ENCODE measurements at places on chromosomes 6 and 20. TPM values are rescaled to one million over a fixed set of nuclear protein-coding genes. Genes with fewer than 3 reads are reported as not detected.

Gene CRISP3
- not detected for total RNA-seq

Gene EPPIN
- total RNA-seq = not detected

Gene B3GAT2
- 0.06 TPM for total RNA-seq

Gene HTR1B
- not detected for total RNA-seq

GRCh38 chr6:118724211-118724610, 72.8 kb upstream of the CEP85L start:
- DNase-seq = no peak

DNA sequence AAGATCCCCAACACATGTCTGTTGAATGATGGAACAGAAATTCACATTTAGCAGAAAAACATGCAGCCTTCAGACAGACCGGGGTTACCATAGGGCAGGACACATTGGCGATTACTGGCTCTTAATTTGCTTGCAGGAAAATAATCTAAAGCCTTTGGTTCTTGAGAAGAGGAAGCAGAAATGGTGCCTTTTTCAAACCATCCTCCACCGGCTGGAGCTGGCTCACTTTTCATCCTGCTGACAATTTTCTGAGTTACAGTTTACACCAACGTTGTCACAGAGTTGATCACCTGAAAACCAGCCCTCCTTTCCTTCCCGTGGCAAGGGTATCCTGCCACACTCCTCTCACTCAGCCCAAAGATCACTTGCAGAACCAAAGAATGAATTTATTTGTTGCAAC, 32.6 kb downstream of the SF3B5 start:
- DNase-seq = no peak

GRCh38 chr6:33018904-33019303, 9.5 kb upstream of the HLA-DOA start:
- DNase-seq = no peak

GRCh38 chr6:114051031-114051430, 80.1 kb upstream of the HDAC2 start:
- no peak for DNase-seq

GRCh38 chr6:130997061-130997753, 65.8 kb downstream of the EPB41L2 start:
- no peak for DNase-seq

- DNase-seq = no peak
These were observed 61.5 kb downstream of the RREB1 start for GRCh38 chr6:7169296-7169721.

GRCh38 chr6:125273965-125274364, 27.8 kb downstream of the HDDC2 start:
- DNase-seq = no peak

- DNase-seq = no peak
These were observed 289.5 kb downstream of the BTBD9 start for GRCh38 chr6:38350220-38350619.

DNA sequence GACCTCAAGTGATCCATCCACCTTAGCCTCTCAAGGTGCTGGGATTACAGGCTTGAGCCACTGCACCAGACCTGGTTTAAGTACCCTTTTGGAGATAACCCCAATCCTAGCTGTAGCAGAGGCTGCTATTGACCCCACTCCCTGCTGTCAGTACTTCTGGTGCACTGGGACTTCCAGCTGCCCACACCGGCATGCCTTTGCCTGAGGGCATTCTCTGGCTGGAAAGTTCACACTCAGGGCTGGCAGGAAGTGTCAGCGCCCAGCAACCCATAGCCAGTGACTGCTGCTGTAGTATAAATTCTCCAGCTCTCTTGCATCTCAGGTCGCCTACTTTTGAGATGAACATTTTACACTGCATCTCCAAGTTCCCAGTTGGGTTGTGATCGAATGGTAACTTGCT, 75.3 kb downstream of the UTRN start:
- no peak for DNase-seq

- DNase-seq = peak; percentile 32
These were observed 9.9 kb upstream of the NCOA5 start for GRCh38 chr20:46099491-46100287.

DNA sequence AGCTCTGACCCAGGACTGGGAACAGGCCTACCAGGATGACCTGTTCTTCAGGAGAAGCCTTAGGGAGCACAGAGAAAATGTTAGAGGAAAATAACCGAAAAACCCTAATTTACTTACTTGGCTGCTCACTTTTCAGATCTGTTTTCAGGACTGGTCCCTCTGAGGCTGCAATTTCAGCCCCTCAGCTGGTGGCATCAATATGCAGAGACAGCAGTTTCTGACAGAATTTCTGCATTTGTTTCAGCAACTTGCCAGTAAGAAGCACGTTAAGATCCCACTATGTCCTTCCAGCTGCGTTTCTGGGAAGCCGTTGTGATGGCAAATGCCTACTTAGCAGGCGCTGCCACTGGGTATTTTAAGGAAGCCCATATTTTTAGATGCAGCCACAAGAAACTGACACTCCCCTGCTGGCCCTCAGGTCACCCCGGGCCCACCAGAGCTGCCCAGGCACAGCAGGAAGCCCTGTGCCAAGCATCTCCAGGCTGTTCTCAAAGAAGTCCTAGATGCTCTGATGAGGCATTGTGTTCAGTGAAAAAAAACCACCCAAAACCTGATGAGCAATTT, 7.5 kb downstream of the YTHDF1 start:
- DNase-seq = no peak

DNA sequence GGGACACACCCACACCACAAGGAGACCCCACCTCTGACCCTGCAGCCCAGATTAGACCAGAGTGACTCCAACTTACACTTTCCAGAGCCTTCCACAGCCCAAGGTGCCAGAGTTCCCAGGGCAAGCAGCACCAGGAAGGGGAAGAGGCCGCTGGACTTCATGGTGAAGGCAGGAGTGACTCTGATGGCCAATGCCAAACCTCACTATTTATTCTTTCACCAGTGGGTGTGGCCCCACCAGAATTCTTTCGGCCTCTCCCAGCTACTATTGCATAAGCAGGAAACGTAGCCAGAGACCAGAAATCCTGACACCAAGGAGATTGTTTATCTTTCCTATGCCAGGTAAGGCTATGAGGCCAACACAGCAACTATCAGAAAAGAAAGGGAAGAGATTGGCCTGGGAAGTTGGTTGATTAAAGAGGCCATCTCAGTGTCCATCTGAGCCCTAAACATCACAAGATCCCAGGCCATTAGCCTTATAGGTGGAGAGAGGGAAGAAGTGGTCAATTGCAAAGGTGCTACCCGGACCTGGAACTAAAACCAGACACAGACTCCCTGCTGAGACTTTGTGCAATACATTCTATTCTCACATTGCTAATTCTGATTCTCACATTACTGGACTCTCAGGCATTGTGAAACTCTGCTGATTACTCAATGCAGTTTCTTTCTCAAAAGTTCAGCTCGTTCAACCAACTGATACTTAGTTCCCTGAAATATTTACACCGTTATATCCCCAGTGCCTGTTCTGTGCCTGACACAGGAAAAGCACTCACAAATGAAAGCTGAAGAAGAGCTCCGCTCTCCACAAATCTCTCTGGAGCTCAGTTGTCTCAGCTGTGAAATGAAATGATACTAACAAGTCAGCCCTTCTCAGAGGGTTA, at the start of gene SLPI:
Gene SLPI, minus strand, starts transcription at position 182 of the 880 bp plus-strand sequence. Its CDS starts 21 bp downstream, at position 161.
- DNase-seq = no peak

DNA sequence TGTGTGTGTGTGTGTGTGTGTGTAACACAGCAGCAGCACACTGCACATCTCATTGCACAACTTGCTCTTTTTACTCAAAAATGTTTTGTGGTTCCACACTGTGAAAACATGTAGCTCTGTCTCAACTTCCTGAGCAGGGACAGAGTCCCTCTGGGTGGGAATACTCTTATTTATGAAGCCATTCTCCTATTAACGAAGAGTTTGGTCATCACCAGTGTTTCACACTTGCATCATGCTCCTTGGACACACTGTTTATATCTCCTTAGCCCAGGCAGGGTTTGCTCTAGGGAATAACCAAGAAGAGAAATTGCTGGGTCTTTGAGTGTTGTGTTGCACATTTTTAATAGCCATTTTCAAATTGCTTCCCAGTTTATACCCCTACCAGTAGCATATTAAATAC, 53.6 kb downstream of the ZNF831 start:
- DNase-seq = no peak
